ENCODE measurements at places on chromosomes 2 and 18. TPM values are rescaled to one million over a fixed set of nuclear protein-coding genes. Genes with fewer than 3 reads are reported as not detected.

- no peak for DNase-seq
- no peaks in the 10 kb centered on the region for H3K36me3 ChIP-seq
- H3K4me3 ChIP-seq: no peak overlapping the region
- H3K27me3 ChIP-seq: no peaks in the 10 kb centered on the region
- no peaks in the 10 kb centered on the region for H3K4me1 ChIP-seq
Measured at GRCh38 chr2:232482301-232483238, 5.1 kb downstream of the ECEL1 start.

- H3K27ac ChIP-seq: no peak overlapping the region
- no peak overlapping the region for H3K4me3 ChIP-seq
- no peaks in the 10 kb centered on the region for H3K36me3 ChIP-seq
- H3K4me1 ChIP-seq: peaks cover 21% of the 10 kb centered on the region
- no peaks in the 10 kb centered on the region for H3K27me3 ChIP-seq
Measured at GRCh38 chr2:109292386-109292785, 163.4 kb downstream of the SH3RF3 start.

GRCh38 chr18:62832282-62832681 is 116.9 kb downstream of the PHLPP1 start:
- peaks cover 11% of the 10 kb centered on the region for H3K4me1 ChIP-seq
- H3K36me3 ChIP-seq: no peaks in the 10 kb centered on the region
- H3K27me3 ChIP-seq: no peaks in the 10 kb centered on the region

DNA sequence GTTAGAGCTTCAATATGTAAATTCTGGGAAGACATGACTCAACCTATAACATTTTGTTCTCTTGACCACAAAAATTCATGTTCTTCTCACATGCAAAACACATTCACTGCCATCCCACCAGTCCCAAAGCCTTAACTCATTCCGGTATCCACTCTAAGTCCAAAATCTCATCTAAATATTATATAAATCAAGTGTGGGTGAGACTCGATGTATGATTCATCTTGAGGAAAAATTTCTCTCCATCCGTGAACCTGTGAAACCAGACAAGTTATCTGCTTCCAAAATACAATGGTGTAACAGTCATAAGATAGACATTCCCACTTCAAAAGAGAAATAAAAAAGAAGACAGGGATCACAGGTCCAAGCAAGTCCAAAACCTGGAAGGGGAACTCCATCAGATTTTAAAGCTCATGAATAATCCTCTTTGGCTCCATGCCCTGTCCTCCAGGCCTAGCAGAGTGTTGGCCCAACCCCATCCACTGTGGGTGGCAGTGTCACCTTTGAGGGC is 101.3 kb downstream of the RAD51AP2 start:
- H3K27ac ChIP-seq: no peak overlapping the region
- DNase-seq: no peak
- H3K36me3 ChIP-seq: no peaks in the 10 kb centered on the region
- no peaks in the 10 kb centered on the region for H3K27me3 ChIP-seq
- no peaks in the 10 kb centered on the region for H3K4me1 ChIP-seq

DNA sequence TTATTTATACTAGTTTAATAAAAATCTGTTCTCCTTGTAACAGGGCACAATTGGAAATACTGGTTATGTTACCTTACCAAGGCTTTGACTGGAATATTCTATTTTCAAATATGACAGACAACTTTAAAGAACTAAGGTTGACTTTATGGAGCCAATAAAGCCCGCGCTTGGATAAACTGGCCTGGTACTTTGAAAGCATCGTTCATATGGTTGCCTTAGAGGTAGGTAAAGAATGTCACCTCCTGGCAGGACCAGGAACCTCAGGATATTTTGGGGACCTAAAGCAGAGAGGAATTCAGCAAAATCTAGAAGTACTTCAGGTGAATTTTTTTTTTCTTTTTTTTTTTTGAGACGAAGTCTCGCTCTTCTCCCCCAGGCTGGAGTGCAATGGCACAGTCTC is 71.2 kb upstream of the CREB1 start:
- DNase-seq: no peak
- no peak overlapping the region for H3K27ac ChIP-seq
- no peaks in the 10 kb centered on the region for H3K27me3 ChIP-seq
- H3K36me3 ChIP-seq: no peaks in the 10 kb centered on the region
- H3K4me1 ChIP-seq: no peaks in the 10 kb centered on the region
- H3K4me3 ChIP-seq: no peak overlapping the region

GRCh38 chr2:61210332-61210981 is 48.5 kb downstream of the C2orf74 start:
- peaks cover 65% of the 10 kb centered on the region for H3K36me3 ChIP-seq
- no peaks in the 10 kb centered on the region for H3K27me3 ChIP-seq
- no peak for DNase-seq
- H3K4me3 ChIP-seq: no peak overlapping the region
- no peaks in the 10 kb centered on the region for H3K4me1 ChIP-seq

GRCh38 chr2:38720613-38721241 is 30.4 kb downstream of the SRSF7 start:
- no peak overlapping the region for H3K27ac ChIP-seq
- H3K4me3 ChIP-seq: no peak overlapping the region
- DNase-seq: no peak

- no peaks in the 10 kb centered on the region for H3K27me3 ChIP-seq
- no peak overlapping the region for H3K4me3 ChIP-seq
- H3K27ac ChIP-seq: no peak overlapping the region
- no peak for DNase-seq
- H3K36me3 ChIP-seq: no peaks in the 10 kb centered on the region
Measured at GRCh38 chr2:240462707-240463273, 27.3 kb downstream of the GPC1 start.

DNA sequence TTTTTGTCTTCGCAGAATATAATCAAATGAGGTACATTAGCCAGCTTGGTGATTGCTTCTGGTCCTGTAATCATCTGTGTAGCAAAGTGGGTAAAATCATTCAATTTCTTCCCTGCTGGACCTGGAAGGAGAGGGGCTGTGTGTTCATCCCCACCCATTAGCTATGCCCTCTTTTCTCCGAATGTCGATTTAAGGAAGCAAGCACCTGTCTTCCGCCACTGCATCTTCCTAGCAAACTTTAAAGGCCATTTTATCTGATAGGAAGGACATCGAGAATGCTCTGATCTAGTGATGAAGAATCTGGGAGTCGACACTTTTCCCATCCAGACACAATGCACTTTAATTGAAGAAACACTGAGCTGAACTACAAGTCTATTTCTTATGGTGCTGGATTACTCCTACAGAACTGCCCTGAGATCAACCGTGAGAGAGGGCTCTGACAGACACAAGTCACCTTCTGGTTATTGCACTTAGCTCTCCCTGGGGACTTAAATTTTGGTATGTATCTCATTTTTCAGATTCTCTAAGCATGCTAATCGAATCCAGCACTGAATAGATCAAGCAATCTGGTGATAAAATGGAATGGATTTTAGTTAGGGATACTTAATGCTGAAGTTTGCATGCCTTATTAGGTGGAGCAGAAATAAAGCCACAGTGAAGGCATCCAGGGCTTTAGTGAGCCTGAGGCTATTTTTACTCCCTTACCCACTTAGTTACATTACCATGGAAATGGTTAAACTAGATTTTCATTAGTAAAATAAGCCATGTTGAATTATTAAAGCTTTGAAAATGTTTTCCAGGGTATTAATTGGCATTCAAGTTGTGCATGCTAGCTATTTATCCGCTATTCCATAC is 1.3 kb downstream of the NYAP2 start:
- H3K4me1 ChIP-seq: no peaks in the 10 kb centered on the region
- no peak overlapping the region for H3K27ac ChIP-seq
- H3K27me3 ChIP-seq: no peaks in the 10 kb centered on the region
- no peaks in the 10 kb centered on the region for H3K36me3 ChIP-seq

- peaks cover 2% of the 10 kb centered on the region for H3K27me3 ChIP-seq
- H3K36me3 ChIP-seq: peaks cover 3% of the 10 kb centered on the region
- no peak overlapping the region for H3K4me3 ChIP-seq
- no peaks in the 10 kb centered on the region for H3K4me1 ChIP-seq
- H3K27ac ChIP-seq: no peak overlapping the region
Measured at GRCh38 chr18:31774477-31774785, 13.8 kb upstream of the SLC25A52 start.

DNA sequence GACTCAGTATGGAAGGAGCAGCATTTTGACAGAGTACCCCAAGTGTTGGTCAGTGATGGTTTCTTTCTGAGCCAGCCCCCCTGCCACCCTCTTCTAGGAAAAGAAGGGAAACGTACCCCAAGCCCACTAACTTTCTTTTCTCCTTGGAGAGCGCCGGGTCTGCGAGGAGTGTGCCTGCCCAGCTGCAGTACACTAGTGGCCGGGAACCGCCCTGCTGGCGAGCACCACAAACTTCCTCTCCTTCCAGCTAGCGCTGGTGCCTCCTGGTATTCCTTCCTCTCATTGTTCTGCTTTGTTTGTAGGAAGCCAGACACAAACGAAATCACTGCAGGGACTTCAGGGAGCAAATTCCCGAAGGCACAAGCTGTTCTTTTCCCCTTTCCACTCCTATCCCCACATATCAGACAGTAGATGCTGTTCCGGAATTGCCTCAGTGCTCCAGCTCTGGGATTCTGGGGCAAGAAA is 1.8 kb downstream of the CCDC85A start:
- no peaks in the 10 kb centered on the region for H3K27me3 ChIP-seq
- no peak for DNase-seq

DNA sequence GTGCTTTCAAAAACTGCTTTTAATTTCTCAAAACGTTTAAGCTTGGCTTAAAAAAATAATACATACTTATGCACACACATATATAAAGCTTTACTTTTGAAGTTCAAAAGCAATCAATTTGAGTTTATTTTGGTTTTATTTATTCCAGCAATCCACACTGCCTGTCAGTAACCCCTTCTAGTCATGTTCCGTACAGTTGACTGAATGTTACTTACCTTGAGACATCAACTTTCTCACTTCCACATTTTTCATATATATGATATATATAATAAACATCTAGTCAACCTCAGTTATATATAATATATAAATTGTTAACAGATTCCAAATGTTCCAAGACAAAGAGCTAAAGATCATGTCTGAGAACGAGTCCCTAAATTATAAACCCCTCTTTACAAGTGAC is 1137.3 kb upstream of the ZEB2 start:
- H3K4me1 ChIP-seq: peaks cover 5% of the 10 kb centered on the region
- no peak for DNase-seq
- H3K4me3 ChIP-seq: no peak overlapping the region
- H3K27me3 ChIP-seq: no peaks in the 10 kb centered on the region
- no peak overlapping the region for H3K27ac ChIP-seq

DAPL1 gene
- not detected for total RNA-seq

DSC2 gene
- total RNA-seq: not detected

MSH6 gene
- 124 TPM for total RNA-seq

TRIM43B gene
- total RNA-seq: not detected

PPP1R7 gene
- 39.5 TPM for total RNA-seq

SULT1C4 gene
- not detected for total RNA-seq

HDHD2 gene
- total RNA-seq: 42.9 TPM

SERPINB13 gene
- total RNA-seq: not detected

MLPH gene
- not detected for total RNA-seq

RTTN gene
- 36.4 TPM for total RNA-seq
